ENCODE measurements at places on chromosomes 13 and 19. TPM values are rescaled to one million over a fixed set of nuclear protein-coding genes. Genes with fewer than 3 reads are reported as not detected.

Gene KLK2
- 0.27 TPM for polyA plus RNA-seq

Gene GARIN5A
- polyA plus RNA-seq = 5.5 TPM

Gene OVOL3
- polyA plus RNA-seq = not detected

Gene GARIN5B
- 0.17 TPM for polyA plus RNA-seq

Gene PLIN4
- polyA plus RNA-seq = 1.3 TPM

Gene STOML3
- polyA plus RNA-seq = not detected

Gene LILRB3
- polyA plus RNA-seq = 0.76 TPM

Gene KCTD12
- polyA plus RNA-seq = 82.8 TPM

Gene NCR1
- polyA plus RNA-seq = 0.37 TPM

Gene ITPKC
- polyA plus RNA-seq = 11.5 TPM

Gene TMEM255B
- 5.4 TPM for polyA plus RNA-seq

Gene ALOX5AP
- polyA plus RNA-seq = 4.2 TPM

Gene ZNF225
- 12.8 TPM for polyA plus RNA-seq

Gene IFNL3
- polyA plus RNA-seq = not detected

Gene CD22
- polyA plus RNA-seq = 15.9 TPM

Gene TLE6
- polyA plus RNA-seq = 8.6 TPM

Gene ADPRHL1
- polyA plus RNA-seq = 5.2 TPM

Gene INSR
- polyA plus RNA-seq = 32.1 TPM

Gene NUDT15
- polyA plus RNA-seq = 30.5 TPM

Gene SYCN
- not detected for polyA plus RNA-seq

Gene SOX1
- polyA plus RNA-seq = not detected

Data from left kidney (tissue), 8 donors.